ENCODE measurements at places on chromosomes 5 and 9.

DNA sequence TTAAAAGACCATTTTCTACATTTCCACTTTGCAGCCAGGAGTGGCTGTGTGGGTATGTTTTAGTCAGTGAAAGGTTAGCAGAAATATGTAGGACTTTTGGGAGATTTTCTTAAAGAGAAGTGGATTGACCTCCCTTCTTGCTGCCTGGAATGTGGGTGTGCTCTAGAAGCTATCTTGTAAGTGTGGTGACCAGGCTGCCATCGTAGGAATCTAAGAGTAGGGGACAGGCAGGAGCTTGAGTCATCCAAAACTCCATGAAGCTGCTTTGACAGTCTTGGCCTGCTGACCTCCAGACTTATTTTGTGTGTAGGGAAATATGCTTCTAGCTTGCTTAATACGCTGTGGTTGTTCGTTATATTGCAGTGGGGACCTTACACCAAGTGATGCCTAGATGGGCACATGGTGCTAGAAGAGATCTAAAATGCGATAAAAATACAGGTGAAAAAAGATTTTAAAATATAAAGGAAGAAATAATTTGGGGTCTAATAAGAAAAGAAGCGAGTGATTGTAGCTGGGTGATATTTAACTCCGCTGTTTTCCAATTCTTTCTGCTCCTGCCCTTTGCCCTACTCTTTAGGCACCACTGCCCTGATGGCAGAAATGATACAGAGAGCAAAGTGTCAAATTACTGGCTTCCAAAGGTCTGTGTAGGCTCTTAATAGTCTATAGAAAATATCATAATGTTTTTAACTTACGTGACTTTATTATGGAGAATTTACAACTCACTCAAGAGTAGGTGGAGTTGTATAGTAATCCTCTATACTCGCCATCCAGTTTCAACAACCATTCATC lies 298.2 kb upstream of the ZNF608 start:
- DNase-seq = no peak

DNA sequence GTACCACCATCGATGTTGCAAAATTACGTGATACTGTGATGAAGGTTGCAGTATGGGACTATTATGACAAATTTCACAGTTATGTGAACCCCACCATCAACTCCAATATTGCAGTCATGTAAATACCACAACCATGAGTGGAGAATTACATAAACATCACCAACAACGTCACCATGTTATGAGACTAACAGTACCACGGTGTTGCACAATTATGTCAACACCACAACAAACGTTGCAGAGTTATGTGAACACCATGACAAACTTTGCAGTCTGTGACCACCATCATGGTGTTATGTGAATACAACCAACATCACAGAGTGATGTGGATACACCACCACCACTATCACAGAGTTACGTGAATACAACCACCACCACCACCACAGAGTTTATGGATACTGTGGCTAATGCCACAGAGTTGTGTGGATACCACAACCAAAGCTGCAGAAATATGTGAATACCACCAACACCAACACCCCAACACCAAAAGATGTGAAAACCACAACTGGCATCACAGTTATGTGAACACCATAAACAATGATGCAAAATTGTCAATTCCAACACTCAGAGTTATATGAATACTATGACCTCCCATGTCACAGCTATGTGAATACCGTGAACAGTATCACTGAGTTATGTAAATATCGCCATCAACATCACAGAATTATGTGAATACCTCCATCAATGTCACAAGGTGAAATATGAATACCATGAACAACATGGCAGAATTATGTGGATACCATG lies 62.4 kb downstream of the SHC3 start:
- DNase-seq = no peak

DNA sequence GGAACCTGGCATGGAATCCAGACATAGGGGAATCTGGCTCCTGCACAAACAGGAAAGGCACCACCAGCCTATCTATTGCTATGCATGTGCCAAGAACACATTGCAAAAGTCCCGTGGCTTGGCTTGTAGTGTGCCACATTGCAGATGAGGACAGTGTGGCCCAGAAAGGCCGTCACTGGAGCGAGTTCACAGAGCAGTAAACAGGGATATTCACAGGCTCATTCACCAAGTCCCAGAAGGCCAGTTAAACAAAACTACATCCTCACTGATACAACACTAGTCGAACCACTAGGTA lies 39.6 kb upstream of the TRIM32 start:
- no peak for DNase-seq

GRCh38 chr5:79488775-79489174 lies 25.2 kb downstream of the HOMER1 start:
- DNase-seq = no peak

DNA sequence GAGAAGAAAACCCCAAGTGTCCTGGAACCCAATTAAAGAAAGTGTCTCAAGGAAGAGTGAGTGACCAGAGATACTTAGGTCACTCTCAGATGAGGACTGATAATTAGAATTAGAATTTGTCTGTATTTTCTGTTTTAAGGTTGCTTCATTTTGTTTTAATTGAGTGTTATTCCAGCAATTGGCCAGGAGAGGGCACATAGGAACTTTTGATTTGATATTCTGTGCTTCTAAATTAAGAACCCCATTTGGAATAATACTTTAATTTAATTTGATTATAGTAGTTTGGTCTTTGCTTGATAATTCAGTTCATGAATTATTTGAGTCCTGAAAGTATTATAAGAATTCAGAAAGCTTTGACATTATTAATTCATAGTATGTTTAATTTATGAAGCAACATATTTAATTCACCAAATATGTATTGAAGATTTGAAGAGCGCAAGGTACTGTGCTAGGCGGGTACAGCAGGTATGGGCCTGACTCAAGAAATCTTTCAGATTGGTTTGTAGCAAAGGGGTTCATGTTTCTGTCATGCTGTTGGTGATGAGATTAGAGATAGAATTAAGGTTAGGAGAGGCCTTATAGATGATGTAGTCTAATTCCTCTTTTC lies 4.9 kb downstream of the MRPL22 start:
- no peak for DNase-seq

GRCh38 chr5:95519681-95520080 lies 35.1 kb downstream of the SKIC3 start:
- DNase-seq = no peak

DNA sequence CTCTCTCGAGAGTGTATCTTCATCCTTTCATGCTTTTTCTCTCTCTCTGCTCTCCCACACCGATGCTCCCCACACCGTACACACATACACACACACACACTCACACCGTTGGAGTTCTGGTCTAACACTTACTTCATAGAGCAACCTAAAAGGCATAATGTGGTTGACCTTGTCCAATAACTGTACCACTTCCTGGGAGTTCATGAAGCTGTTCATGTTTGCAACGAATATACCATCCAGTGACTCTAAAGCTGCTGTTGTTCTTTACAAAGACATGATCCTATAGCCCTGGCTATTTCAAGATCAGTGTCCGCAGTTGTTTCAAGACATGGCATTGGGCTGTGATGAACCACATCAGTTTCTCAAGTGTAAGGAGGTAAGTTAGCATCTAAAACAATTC lies 10.0 kb downstream of the MEF2C start:
- DNase-seq = no peak

- DNase-seq = no peak
These were observed 411.7 kb upstream of the SLC24A2 start for GRCh38 chr9:20200581-20200980.

DNA sequence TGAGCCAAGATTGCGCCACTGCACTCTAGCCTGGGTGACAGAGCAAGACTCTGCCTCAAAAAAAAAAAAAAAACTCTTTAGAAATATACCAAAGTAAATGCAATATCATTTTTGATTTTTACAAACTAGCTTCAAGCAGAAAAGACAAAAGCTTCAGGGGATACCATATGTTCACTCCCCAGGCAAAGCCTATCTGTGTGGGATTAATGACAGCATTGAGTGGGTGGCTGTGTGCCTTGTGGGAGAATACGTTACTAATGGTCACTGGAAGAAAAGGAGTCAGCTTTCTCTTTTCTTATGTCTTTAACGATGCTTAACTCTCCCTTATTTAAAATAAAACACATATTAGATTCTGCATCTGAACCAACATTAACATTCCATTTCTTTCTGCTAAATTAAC lies 1.9 kb downstream of the PCA3 start:
- DNase-seq = no peak

GRCh38 chr5:10293907-10294662 lies 13.6 kb downstream of the CMBL start:
- DNase-seq = no peak

GRCh38 chr5:83653669-83654068 lies 67.0 kb downstream of the HAPLN1 start:
- DNase-seq = no peak

GRCh38 chr9:1875921-1876448 lies 139.2 kb upstream of the SMARCA2 start:
- DNase-seq = no peak

DNA sequence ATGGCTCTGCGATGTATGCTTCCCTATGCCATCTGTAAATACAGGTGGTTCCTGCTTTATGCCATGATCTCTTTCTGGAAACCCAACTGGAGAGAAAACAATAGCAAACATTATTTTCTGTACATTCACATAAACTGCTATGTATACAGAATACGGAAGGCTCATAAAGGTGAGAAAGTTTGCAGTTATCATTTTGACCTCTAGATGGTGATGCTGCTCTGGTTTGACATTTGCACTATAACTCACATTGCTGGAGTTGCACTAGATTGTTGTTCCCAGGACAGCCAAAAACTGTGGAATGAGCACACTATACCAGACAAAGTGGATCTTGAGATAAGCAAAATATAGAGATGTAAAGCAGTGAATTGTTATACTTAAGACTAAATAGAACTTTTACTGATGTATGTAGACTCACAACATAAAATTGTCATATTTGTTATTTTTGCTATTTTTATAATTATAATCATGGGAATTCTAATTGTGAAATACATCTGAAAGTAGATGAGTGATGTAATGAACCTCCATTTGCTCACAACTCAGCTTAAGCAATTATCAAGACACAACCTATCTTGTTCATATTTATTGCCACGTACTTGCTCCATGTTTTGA lies 246.5 kb downstream of the PTPRD start:
- no peak for DNase-seq
